ENCODE measurements at places on chromosomes 6 and 20.

DNA sequence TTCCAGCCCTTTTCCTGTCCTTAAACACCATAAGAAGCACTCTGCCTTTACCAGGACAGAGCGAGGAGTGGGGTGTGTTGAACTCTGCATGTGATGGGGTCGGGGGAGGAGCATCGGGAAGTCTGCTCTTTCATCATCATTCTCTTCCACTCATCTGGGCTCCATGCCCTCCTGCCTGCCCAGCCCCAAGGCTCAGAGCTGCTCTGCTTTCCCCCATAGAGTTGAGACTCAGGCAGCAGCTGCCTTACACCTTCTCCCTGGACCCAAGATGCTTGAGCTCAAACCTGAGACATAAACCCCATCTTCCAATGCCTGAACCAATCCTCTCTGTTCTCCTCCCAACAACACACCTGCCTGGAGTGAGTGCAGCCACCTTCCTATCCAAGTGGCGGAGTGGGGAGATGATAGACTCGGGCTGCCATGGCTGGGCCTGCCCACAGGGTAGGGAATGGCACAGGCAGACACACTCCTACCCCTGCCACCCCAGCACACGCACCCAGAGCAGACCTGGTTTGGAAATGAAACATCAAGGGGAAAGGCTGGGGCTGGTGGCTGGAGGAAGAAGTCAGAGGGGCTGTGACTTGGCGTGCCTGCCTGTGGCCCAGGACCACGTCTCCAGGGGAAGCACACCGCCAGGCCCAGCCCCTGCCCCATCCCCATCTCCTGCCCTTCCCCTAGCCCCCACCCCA, 28.4 kb downstream of the TFEB start:
- no peak for DNase-seq

DNA sequence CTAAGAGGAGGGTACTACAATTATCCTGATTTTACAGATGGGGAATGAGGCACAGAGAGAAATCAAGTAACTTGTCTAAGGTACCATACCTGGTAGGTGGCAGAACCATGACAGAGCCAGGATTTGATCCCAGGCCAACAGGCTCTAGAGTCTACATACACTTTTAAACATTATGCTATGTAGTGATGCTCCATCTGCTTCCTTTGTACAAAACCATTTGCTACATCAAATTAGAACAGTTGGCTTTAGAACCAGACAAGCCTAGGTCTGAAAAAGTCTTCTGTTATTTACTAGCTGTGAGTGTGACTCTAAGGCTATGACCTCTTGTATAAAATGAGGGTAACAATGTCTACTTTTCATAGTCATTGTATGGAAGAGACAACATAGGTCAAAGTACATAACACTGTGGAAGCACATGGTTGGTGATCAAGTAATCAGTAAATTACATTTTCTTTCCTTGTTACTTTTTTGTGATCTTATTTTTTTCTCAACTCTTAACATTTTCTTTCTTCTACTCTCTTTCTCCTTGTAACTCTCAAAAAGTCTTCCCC, 122.1 kb downstream of the PDSS2 start:
- DNase-seq: no peak

DNA sequence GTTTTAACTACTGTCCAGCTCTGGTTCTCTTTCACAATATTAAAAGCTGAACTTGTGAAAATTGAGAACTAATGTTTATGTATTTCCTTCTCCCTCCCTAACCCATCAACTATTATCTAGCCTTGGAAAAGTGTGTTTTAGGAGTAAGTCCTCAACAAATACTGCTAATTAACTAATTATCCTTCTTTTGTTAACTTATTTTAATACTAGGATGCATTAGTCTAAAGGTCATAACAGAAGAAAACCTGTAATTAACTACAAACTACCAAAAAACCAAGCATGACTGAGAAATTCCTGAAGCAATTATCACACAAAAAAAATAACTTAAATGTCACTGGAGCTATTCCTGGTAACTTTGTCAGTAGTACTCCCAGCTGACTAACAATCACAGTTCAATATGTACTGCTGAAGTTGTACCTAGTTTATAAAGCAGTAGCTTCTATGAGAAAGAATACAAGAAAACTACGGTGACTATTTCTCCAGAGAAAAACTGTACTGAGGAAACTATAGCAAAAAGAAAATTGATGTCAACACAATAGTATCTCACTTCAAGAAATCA, 301.9 kb downstream of the LAMA2 start:
- DNase-seq: no peak

DNA sequence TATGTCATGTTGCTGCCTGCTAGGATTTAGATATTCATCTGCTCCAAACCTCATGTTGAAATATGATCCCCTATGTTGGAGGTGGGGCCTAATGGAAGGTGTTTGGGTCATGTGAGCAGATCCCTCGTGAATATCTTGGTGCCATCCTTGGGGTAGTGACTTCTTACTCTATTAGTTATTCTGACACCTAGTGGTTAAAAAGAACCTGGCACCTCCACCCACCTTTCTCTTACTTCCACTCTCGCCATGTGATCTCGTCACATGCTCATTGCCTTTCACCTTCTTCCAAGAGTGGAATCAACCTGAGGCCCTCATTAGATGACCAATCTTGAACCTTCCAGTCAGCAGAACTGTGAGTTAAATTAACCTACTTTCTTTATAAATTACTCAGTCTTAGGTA, 549.4 kb upstream of the SYNCRIP start:
- no peak for DNase-seq
